ENCODE measurements at places on chromosomes 5 and 9.

DNA sequence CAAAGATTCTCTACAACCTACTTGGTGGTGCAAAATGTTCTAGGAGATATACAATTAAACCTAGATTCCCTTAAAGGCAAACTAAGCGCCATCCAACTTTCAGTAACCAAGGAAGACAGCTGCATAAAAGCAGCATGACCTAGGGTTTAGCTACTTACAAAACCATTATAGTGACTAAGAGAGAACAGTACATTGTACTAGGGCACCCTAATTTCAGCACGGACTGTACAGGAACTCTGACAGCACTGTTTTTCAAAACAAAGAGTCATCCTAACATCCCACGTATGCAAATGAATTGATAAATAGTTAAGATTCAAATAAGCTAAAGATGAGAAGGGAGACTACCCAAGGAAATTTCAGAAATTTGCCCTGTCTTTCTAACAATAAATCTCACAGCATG lies 30.0 kb downstream of the STRBP start:
- DNase-seq: no peak

- DNase-seq: no peak
These were observed 8.3 kb downstream of the HABP4 start for GRCh38 chr9:96458226-96458625.

DNA sequence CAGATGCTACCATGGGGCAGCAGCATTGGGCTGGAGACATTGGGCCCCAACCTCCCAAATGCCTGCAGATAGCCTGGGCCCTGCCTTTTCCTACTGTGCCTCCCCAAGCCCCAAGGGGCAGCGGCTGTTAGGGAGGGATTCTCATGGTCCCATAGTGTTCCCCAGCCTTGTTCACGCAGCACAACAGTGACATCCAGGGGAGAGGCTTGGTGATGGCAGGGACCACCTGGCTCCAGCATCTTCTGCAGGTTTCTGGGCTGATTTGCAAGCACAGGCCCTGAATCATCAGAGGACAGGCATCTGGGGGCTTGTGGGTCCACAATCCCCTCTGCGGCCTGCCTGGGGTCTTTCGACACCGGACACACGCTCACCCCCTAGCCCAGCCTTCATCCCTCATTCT lies 354.6 kb downstream of the SLIT3 start:
- DNase-seq: peak; percentile 61

GRCh38 chr9:96567203-96567700 lies 52.4 kb downstream of the CDC14B start:
- no peak for DNase-seq

- no peak for DNase-seq
These were observed 47.2 kb downstream of the CMYA5 start for GRCh38 chr5:79736528-79737514.

DNA sequence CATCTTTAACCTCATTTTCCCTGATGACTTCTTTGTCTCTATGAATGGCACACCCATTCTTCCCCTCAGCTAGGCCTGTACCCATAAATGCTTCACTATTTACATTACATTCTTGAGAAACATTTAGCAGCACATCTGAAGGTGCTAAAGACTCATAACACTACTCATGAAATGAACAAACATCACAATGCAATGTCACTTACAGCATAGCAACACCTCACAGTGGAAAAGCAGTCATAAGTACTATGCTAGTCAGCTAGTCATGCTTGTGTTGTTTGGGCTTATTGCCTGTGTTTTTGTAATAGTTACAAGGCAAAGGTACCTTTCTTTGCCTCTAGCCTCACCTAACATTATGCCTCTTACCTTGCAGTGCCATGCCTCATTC lies 228.9 kb downstream of the KIAA0825 start:
- DNase-seq: no peak

DNA sequence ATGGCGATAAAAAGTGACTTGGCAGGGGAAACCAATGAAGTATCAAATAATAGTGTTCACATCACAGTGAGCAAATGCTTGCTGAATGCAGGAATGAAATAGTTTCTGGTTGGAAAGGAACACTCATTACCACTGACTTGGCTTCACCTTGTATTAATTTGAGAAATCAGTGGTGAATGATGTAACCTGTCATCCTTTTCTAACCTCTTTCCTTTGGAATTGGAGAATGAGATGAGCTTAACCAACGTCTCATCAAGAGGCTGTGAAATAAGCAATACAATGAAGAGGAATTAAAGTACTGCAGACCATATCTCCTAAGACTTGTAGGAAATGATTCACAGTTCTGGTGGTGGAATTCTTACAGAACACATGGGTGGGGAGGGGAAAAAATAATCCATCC lies 192.2 kb downstream of the DMAC1 start:
- no peak for DNase-seq

DNA sequence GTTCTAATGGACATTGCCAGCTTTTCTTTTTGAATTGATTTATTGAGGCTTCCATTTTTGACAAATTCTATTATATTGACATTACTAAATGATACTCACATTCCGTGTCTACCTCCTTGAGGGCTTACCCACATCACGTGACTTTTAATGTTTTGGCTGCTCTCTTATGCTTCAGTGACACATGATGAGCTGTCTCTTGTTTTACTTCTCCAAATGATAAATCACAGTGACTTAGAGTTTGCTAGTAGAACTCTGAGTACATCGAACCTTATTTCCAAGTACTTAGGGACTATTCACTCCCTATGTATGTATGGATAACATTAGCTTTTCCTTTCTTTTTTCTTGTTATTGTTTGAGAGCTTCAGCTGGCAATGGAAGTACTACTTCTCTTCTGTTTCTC lies 169.8 kb upstream of the KCNN2 start:
- no peak for DNase-seq

GRCh38 chr9:91419222-91420191 lies 4.1 kb downstream of the NFIL3 start:
- no peak for DNase-seq

- DNase-seq: no peak
These were observed 9.4 kb upstream of the LMX1B start for GRCh38 chr9:126604059-126605055.

DNA sequence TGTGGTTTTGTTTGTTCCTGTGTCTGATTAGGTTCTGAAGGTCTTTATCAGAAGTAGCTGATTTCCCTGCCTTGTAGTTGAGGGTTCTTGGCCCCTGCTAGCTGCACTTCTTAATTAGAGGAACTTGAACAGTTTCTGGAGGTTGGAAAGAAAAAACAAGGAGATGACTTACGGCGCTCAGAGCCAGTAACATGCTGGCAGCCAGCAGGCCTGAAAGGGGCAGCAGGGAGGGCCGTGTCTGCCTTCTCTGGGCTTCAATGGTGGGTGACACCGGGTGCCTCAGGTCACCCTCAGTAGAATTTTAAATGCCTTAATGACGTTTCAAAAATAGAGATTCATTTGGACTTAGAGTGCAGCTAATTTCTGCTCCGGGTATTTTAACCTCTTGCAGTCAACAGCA lies 15.8 kb downstream of the UBE2QL1 start:
- DNase-seq: no peak

GRCh38 chr5:56993241-56993640 lies 41.3 kb upstream of the MIER3 start:
- no peak for DNase-seq

- no peak for DNase-seq
These were observed 265.7 kb downstream of the HSPA4 start for GRCh38 chr5:133317558-133317957.

DNA sequence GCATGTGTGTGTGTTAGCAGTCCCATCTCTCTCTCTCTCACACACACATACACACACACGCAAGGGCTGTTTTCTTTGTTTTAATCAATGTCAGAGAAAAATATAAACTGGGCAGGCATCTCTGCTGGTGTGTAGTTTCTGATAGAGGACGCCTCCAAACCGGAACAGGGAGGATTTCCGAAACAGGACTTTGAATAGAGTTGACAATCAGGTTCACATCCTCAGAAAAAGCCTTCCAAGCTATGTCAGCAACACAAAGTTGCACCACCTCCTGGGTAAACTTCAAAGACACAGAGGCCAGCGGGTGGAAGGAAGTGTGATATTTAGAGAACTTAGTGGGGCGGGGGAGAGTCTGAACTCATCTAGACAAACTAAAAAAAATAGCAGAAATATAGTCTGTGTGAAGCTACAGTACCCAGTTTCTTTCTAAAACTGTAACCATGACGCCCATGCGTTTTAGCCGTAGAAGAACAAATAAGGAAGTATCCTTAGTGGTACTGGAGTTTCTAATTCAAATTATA lies 1.2 kb downstream of the ST8SIA4 start:
- no peak for DNase-seq

DNA sequence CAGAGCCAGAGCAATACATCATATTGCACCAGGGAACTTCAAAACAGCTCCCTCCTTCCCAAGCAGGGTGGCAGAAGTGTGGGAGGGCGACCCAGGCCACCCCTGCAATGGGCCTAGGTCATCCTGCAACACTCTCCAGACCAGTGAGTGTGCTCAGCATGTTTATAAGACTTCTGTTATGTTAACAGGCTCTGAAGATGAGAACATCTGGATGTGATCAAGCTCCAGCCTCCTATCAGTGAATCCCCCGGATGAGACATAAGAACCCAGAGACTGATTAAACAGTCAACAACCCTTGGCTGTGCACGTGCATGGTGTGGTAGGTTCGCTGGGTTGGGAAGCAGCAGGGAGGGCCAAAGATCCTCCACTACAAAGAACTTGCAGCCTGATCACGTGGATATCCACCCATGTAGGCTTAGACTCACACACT lies 63.3 kb downstream of the ABCA1 start:
- no peak for DNase-seq

GRCh38 chr5:109901628-109901981 lies 211.9 kb downstream of the MAN2A1 start:
- no peak for DNase-seq

GRCh38 chr9:6922124-6922676 lies 164.4 kb downstream of the KDM4C start:
- DNase-seq: no peak

DNA sequence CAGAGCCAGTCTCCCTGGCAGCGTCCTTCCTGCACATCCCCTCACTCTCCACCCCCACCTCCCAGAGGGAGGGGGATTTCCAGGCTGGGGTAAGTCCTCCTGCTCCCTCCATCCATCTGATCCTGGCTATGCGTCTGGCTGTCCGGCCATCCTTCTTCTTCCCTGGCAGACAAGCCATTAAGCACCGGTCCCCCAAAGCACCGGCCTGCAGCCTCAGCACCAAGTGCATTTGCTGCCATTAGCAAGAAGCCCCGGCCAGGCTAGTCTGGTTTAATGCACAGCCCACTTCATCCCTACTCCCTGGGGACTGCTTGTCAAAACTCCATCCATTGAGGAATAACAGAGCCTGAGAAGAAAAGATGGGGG lies 208.7 kb upstream of the IER5L start:
- no peak for DNase-seq

DNA sequence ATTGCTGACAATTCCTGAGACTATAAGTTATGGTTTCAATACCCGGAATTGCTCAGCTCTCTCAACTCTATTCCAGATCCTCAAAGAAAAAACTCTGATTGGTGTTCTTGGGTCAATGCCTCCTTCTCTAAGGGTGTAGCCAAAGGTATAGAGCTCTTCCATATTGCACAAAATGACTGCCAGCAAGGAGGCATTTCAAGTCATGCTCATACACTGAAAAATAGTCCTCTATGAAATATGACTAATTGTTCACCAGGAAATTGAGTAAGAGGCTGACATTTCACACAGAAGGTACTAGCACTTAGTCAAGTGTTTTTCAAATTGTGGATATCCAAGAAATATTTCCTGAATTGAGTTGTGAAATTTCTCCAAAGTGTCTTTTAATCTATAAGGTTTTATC lies 111.1 kb upstream of the KLF9 start:
- DNase-seq: no peak

GRCh38 chr9:77131399-77131798 lies 45.9 kb upstream of the VPS13A start:
- DNase-seq: no peak

- DNase-seq: no peak
These were observed 93.5 kb downstream of the ZNF608 start for GRCh38 chr5:124652892-124653441.

- no peak for DNase-seq
These were observed 50.2 kb downstream of the FXN start for GRCh38 chr9:69085569-69086283.

- DNase-seq: no peak
These were observed 227.8 kb upstream of the RASEF start for GRCh38 chr9:83290692-83291091.

DNA sequence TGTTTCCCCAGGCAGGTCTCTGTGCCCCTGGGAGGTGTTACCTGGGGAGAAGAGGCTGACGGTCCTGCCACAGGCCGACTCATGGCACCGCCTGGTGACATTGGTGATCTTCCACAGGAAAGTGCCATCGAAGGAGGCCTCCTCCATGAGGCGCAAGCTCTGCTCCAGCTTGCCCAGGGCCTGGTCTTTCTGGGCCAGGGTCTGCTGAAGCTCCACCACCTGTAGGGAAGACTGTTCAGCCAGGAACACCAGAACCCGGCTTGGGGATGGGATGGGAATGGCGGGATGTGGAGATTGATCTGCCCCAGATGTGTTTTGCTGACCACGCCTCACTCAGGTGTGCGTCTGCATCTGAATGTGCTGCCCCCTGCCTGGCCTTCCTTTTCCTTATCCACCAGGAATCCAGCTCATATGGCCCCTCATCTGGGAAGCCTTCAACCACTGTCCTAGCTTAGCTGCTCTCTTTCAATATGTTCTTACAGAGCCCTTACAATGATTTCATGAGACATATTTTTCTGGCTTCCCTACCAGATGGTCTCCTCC lies 15.2 kb downstream of the TRAF1 start:
- DNase-seq: no peak

DNA sequence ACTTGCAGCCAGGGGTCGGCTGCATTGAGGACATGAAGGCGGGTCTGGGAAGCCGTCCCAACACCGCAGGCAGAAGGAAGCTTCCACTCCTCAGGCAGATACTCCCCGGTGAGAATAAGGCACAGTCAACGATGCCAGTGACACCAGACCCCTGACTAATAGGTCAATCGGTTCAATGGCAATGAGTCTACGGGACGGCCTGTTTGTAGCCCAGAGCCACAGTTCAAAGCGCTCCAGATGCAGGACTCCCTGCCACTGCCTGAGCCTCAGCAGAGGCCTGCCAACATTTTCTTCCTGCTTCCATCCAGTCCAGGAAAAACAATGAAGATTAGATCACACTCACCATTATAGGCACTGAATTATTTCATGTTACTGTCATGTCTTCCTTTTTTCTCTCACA lies 84.5 kb upstream of the SIMC1 start:
- DNase-seq: no peak

DNA sequence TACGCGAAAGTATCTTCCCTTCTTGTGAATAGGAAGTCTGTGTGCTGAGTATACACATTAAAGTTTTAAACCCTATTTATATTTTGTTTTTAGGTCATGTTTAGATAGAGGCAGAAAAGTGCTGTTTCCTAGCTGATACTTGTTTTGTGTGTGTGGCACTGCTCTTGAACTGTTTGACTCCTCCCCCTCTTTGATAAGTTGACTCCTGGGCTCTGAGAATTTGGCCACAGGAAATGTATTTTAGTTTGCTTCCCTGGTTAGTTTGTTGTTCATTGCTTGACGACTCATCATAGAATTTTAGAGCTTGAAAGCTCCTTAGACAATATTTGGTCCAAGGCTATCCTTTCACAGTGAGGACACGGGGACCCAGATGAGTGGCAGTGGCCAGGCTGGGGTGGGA lies 2.0 kb upstream of the CDC14B start:
- no peak for DNase-seq

GRCh38 chr5:174067499-174067898 lies 22.0 kb downstream of the NSG2 start:
- DNase-seq: no peak
